ENCODE measurements at places on chromosomes 2 and 18. TPM values are rescaled to one million over a fixed set of nuclear protein-coding genes. Genes with fewer than 3 reads are reported as not detected.

DNA sequence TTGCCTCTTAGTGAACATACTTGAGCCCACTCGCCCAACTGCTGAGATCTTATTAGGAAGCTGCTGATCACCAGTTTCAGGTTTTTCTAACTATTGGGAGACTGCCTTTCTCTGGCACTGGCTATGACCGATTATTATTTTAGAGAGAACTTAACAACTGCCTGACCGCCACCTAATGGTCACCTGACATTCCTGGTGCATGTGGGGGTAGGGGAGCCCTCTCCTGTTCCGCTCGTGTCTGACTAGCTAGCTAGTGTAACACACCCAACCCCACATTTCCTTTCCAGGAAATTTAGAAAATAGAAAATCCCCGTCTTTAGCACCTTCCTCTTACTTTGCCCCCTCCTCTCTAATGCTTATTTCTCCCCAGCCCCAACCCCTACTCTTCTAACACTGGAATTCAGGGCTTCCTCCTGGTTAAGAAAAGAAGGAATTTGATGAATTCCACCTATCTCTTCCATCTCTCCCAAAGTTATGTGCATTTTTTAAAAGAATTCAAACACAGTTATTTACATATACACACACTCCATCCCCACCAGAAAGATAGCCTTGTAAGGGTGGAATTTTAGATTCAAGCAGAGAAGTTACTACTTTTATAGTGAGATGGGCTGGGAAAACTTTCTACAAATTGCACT, 19.4 kb upstream of the DNER start:
- DNase-seq, result no peak

GRCh38 chr2:159661286-159661685, 44.9 kb upstream of the BAZ2B start:
- no peak for DNase-seq

- DNase-seq, result no peak
Measured at GRCh38 chr2:10471046-10471571, 23.0 kb upstream of the ODC1 start.

- DNase-seq, result peak; percentile 81
Measured at GRCh38 chr2:105398336-105399206, at the start of gene FHL2. TSS of gene FHL2 (minus strand) at chr2:105399051. CDS start at chr2:105386516, 12,535 bp downstream.

GRCh38 chr18:67310826-67311225, 205.7 kb downstream of the DSEL start:
- DNase-seq, result no peak

Gene GPC1
- total RNA-seq, result 38.7 TPM

- no peak for DNase-seq
Measured at GRCh38 chr18:59038295-59039039, 101.2 kb upstream of the SEC11C start.

Gene ANKRD29
- 2.4 TPM for total RNA-seq
